ENCODE measurements at places on chromosomes 7 and 10.

DNA sequence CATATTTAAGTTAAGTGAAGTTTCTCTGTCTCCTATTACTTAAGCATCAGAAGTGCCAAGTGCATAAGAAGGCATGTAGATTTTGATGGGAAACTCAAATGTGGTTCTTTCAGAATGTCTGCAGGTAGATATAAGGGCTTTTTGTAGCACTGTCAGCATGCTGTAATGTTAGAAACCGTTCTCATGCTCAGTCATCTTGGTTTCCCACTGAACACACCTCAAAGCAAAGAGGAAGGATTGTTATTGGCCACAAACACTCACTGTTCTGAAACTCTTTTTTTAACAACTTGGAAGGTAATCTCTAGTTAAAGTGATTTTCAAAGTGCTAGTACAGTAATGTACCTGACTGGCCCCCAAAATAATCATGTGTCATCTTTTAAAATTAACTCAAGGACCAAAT lies 126.0 kb downstream of the AASS start:
- no peaks in the 10 kb centered on the region for H3K4me1 ChIP-seq
- H3K27me3 ChIP-seq, result no peaks in the 10 kb centered on the region
- H3K4me3 ChIP-seq, result no peak overlapping the region
- H3K36me3 ChIP-seq, result no peaks in the 10 kb centered on the region

GRCh38 chr7:105851064-105851463 lies 25.3 kb downstream of the ATXN7L1 start:
- no peaks in the 10 kb centered on the region for H3K36me3 ChIP-seq
- DNase-seq, result no peak
- no peak overlapping the region for H3K27ac ChIP-seq
- H3K4me3 ChIP-seq, result no peak overlapping the region
- H3K27me3 ChIP-seq, result no peaks in the 10 kb centered on the region
- H3K4me1 ChIP-seq, result no peaks in the 10 kb centered on the region

- DNase-seq, result no peak
- H3K4me3 ChIP-seq, result no peak overlapping the region
- H3K27me3 ChIP-seq, result no peaks in the 10 kb centered on the region
- H3K36me3 ChIP-seq, result no peaks in the 10 kb centered on the region
- H3K27ac ChIP-seq, result no peak overlapping the region
- no peaks in the 10 kb centered on the region for H3K4me1 ChIP-seq
These were observed 56.4 kb upstream of the PLPP4 start for GRCh38 chr10:120400601-120401000.

DNA sequence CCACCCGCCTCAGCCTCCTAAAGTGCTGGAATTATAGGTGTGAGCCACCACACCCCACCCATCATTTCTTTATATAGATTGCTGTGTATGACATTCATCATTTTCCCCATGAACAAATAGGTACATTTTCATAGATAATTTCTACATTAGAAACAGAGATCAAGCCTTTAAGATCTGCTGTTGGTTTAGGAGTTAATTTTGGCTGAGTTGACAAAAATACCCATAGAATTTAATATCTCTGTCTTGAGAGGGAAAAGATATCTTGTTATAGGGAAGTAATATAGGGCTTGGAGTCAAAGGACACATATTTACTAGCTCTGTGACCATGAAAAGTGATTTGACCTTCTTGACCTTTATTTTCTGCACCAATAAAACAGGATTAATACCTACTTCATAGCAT lies 51.8 kb downstream of the LRMDA start:
- H3K36me3 ChIP-seq, result no peaks in the 10 kb centered on the region
- DNase-seq, result no peak
- no peaks in the 10 kb centered on the region for H3K4me1 ChIP-seq
- no peak overlapping the region for H3K4me3 ChIP-seq

GRCh38 chr10:24552346-24553016 lies 171.2 kb downstream of the ARHGAP21 start:
- no peak overlapping the region for H3K27ac ChIP-seq
- H3K27me3 ChIP-seq, result no peaks in the 10 kb centered on the region
- H3K4me1 ChIP-seq, result peaks cover 13% of the 10 kb centered on the region
- H3K36me3 ChIP-seq, result peaks cover 11% of the 10 kb centered on the region

- H3K27me3 ChIP-seq, result no peaks in the 10 kb centered on the region
- no peaks in the 10 kb centered on the region for H3K36me3 ChIP-seq
- H3K4me1 ChIP-seq, result no peaks in the 10 kb centered on the region
- no peak for DNase-seq
- H3K4me3 ChIP-seq, result no peak overlapping the region
These were observed 28.8 kb upstream of the LRRC4 start for GRCh38 chr7:128060018-128060417.

- peaks cover 3% of the 10 kb centered on the region for H3K27me3 ChIP-seq
- peaks cover 12% of the 10 kb centered on the region for H3K4me1 ChIP-seq
- H3K36me3 ChIP-seq, result no peaks in the 10 kb centered on the region
- no peak overlapping the region for H3K4me3 ChIP-seq
- H3K27ac ChIP-seq, result no peak overlapping the region
These were observed 88.8 kb upstream of the INSIG1 start for GRCh38 chr7:155208681-155209477.

DNA sequence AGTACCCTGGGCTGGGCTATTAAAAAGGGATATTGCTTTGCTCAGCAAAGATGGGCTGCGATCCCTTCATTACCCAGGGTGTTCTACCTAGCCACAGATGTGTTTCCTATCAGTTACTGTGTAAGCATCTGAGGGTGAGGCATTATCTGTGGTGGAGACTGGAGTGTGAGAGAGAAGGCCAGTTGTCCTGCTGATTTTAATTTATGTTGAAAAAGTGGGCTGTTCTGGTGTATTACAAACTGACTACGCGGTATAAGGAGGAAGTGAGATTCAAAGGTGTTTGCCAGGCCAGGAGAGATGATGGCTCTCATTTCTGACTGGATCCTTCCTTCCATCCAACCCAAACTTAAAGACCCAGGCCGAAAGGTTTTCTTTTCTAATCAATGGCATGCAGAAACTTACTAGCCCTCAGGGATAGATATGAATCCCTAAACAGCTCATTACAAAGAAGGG lies 7.6 kb downstream of the TCF7L2 start:
- no peaks in the 10 kb centered on the region for H3K36me3 ChIP-seq
- H3K4me1 ChIP-seq, result peaks cover 60% of the 10 kb centered on the region
- no peak for DNase-seq
- no peak overlapping the region for H3K27ac ChIP-seq

- no peak for DNase-seq
- H3K27ac ChIP-seq, result peak overlapping the region; percentile 53
- no peaks in the 10 kb centered on the region for H3K27me3 ChIP-seq
- H3K36me3 ChIP-seq, result peaks cover 12% of the 10 kb centered on the region
- H3K4me3 ChIP-seq, result no peak overlapping the region
These were observed 269.9 kb upstream of the MKLN1 start for GRCh38 chr7:131057794-131058070.

DNA sequence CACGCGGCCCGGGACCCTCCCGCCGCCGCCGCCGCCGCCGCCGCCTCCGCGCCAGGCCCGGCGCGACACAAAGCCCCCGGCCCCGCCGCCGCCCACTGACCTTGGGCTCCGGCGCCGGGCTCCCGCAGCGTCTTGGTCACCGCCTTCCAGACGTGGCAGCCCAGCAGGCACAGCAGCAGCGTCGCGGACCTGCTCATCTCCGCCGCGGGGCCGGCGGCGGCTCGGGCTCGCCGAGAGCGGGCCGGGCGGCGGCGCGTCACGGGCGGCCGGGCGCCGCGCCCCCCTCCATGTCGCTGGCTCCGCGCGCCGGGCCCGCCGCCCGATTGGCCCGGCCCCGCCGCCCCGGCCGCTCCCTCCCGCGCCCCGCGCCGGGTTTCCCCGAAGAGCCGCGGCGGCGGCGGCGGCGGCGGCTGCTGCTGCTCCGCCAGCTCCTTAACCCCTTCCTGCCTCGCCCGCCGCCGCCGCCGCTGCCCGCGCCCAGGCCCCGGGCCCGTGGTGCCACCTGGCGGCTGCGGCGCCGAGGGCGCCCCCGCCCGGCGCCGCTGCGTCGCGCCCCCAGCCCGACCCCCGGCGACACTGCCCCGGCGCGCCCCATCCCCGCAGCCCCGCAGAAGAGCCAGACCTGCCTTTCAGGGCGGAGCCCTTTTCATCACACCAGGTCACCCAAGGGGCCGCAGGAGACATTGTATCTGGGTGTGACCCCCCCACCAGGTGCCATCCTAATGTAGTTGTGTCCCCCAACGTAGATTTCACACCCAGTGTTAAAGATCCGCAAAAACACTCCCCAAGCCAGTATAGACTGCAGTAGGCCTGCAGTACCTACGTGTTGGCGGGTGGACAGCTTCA lies at the start of gene FAM171A1:
TSS of gene FAM171A1 (minus strand) at position 434 of the 846 bp plus-strand sequence. CDS start at position 197, 237 bp downstream.
- peaks cover 12% of the 10 kb centered on the region for H3K4me1 ChIP-seq
- no peaks in the 10 kb centered on the region for H3K27me3 ChIP-seq
- no peaks in the 10 kb centered on the region for H3K36me3 ChIP-seq
- no peak within 1 kb of the TSS for H3K27ac ChIP-seq
- no peak for DNase-seq

- no peaks in the 10 kb centered on the region for H3K4me1 ChIP-seq
- H3K27me3 ChIP-seq, result no peaks in the 10 kb centered on the region
- no peak overlapping the region for H3K4me3 ChIP-seq
These were observed 37.1 kb downstream of the COL13A1 start for GRCh38 chr10:69838853-69839252.

DNA sequence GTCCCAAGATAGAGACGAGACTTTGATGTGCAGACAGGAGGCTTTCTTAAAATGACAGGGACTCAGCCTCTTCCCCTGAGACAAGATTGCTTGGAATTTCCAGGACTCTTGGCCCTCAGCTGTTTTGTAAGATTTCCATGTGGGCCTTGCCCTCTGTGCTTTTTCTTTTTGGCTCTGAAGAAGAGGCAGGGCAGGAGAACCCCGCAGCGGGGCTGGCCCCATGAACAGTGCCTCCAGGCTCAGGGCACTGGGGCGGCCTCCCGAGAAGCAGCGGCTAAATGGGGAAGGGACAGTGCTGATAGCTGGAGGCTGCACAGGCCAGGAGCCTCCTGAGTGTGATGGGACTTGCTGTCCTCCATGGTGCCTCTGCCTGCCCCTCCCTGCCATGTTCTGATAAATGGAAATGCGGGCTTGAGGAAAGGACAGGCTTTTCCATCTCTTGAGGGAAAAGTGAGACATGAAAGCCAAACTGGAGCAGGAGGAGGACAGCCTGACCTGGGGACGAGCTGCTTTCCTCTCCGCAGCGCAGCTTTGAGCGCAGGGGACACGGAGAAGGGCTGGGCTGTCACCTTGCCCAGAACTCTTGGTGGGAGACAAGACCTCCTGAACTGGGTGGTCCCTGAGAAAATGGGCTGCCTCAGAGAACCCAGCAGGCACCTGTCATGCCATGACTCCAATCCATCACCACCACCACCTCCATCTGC lies 12.1 kb downstream of the SAP25 start:
- no peak for DNase-seq
- no peaks in the 10 kb centered on the region for H3K4me1 ChIP-seq
- peaks cover under 1% of the 10 kb centered on the region for H3K36me3 ChIP-seq
- H3K4me3 ChIP-seq, result no peak overlapping the region
- no peak overlapping the region for H3K27ac ChIP-seq

- no peak for DNase-seq
- no peak overlapping the region for H3K27ac ChIP-seq
- H3K4me1 ChIP-seq, result peaks cover 11% of the 10 kb centered on the region
- H3K4me3 ChIP-seq, result no peak overlapping the region
- no peaks in the 10 kb centered on the region for H3K27me3 ChIP-seq
These were observed 192.7 kb downstream of the MLLT10 start for GRCh38 chr10:21726601-21727225.

DNA sequence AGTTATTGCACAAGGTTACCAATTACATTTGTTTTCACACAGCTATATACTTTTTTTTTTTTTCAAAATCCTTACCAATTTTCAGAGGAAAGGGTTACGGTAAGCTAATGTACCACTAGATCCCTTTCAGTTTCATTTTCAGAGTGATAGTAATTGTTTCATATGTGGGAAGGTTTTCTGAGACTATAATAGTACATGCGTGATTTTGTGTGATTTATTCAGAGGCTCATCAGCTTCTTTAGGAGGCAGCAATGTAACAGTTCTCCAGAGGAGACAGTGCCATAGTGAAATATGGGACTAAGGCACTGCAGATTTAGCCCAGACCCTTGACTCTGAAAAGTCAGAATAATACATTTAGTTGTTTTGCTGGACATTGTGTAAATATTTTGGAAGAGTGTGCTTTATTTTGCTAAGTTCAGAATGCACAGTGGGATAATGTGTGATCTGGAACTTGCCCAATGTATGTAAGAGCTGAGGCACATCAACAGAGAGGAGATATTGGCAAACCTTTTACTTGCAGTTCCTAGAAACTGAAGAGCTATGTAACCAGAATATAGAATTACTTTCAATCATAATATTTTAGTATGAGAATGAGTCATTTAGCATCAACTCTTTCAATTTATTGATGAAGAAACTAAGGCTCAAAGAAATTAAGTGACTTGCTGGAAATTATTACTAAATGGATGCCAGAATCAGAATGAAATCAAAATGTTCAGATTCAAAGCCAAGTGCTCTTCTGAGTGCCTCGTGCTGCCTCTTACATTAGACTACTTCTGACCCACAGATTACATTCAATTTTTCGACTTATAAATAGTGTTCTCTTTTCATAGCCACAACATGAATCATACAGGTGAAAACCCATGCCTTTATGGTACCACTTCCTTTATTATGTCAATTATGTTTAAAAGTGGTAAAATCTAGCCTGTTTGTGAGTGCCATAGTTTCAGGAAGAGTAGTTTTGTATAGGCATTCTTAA lies 207.7 kb upstream of the TEX47 start:
- no peak overlapping the region for H3K27ac ChIP-seq
- H3K27me3 ChIP-seq, result no peaks in the 10 kb centered on the region
- DNase-seq, result no peak
- no peaks in the 10 kb centered on the region for H3K4me1 ChIP-seq

GRCh38 chr10:80540136-80540535 lies 2.4 kb downstream of the SH2D4B start:
- no peak overlapping the region for H3K4me3 ChIP-seq
- H3K36me3 ChIP-seq, result no peaks in the 10 kb centered on the region
- DNase-seq, result no peak
- H3K27me3 ChIP-seq, result no peaks in the 10 kb centered on the region
- peak overlapping the region; percentile 71 for H3K27ac ChIP-seq
- H3K4me1 ChIP-seq, result no peaks in the 10 kb centered on the region

DNA sequence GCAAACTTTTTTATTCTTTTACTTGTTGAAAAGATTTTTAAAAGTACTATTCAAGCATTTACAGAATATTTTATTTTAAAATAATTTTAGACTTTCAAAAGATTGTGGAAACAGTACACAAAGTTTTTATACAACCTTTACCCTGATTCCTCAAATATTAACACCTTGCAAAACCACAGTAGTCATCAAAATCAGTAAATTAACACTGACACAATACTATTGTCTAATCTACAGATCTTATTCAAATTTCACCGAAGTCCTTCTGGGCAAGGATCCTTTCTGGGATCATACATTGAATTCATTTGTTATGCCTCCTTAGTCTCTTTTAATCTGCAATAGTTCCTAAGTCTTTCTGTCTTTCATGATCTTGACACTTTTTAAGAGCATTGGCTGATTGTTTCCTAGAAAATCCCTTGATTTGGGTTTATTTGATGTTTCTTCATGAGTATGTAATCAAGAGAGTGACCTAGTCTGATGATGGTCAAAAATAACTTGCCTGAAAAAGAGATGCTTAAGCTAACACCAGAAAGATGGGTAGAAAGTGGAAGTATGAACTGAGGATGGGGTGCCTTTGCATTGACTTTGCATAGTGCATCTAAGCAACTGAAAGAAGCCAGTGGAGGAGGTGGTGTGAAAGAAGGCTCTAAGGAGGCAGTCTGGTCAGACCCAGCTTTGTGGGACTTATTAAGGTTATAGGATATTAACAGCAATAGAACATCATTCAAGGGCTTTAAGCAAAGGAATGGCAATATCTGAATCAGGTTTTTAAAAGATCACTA lies 9.7 kb downstream of the STAMBPL1 start:
- H3K27me3 ChIP-seq, result no peaks in the 10 kb centered on the region
- no peaks in the 10 kb centered on the region for H3K36me3 ChIP-seq
- DNase-seq, result no peak
- no peak overlapping the region for H3K4me3 ChIP-seq
- H3K27ac ChIP-seq, result no peak overlapping the region

Data from gastrocnemius medialis (tissue), 4 donors.